Left lung (tissue), 14 donors: ENCODE measurements at places on chromosomes 6 and 20. TPM values are rescaled to one million over a fixed set of nuclear protein-coding genes. Genes with fewer than 3 reads are reported as not detected.

DNA sequence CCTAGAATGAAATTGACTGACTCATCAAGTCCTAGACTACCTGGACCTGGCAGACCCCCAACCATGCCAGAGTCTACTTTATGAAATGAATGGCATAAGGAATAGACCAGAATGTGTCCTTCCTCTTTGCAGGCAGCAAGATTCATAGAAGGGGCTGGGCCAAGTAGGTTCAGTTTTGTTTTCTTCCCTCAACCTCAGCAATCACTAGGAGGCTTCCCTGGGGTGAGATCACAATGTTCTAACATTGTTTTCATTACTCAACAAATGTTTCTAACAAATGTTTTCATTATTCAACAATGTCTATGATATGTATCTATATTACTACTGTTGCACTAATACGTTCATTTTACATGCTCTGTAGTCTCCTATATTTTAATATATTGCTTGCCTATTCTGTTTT is 8.4 kb upstream of the FAM162B start:
- H3K27me3 ChIP-seq = no peaks in the 10 kb centered on the region
- H3K4me1 ChIP-seq = no peaks in the 10 kb centered on the region
- H3K4me3 ChIP-seq = no peak overlapping the region
- no peaks in the 10 kb centered on the region for H3K36me3 ChIP-seq
- H3K27ac ChIP-seq = no peak overlapping the region

DNA sequence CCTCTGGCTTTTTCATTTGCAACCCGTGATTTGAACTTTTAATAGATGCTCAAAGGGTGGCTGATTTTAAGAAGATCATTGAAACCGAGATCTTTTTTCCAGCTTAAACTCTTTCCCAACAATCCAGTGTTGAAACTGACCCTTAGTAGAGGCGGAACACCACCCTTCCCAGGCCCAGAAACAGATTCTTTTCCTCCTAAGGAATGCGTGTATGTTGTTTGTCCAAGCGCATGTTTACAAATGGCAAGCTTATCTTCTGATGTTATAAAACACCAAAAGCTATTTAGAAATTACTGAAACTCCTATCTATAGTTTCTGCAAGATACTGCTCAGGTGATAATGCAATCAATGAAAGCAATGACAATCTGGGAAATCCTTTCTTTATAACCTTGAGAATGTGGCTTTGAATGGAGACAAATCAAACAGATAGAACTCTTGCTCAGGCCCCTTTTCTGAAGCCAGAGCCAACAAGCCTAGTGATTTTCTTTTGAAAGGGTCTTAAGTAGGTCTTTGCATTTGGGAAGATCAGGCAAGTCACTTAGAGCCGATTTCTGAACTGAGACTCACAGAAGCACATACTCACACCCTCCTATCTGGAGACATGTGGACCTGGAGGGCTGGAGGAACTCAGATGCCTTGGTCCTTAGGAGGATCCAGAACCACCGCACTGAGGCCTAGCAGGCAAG is 9.1 kb downstream of the BANF2 start:
- no peaks in the 10 kb centered on the region for H3K4me1 ChIP-seq
- no peaks in the 10 kb centered on the region for H3K36me3 ChIP-seq

DNA sequence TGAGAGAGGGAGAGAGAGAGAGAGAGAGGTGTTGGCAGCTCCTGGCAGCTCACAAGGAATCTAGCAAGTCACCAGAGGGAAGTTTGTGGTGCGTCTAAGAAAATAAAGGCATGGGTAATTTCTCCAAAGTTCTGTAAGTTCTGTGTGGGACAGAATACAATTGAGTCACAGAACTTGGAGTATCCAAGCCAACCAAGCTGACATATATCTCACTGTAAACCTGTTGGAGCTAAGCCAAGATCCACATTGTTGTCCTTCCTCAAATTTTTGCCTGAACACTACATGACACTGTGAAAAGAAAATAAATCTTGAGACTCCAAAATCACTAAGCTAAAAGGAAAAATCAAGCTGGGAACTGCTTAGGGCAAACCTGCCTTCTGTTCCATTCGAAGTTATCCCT is 436.7 kb downstream of the MEI4 start:
- no peaks in the 10 kb centered on the region for H3K4me1 ChIP-seq
- no peak for DNase-seq
- no peaks in the 10 kb centered on the region for H3K36me3 ChIP-seq
- H3K4me3 ChIP-seq = no peak overlapping the region
- no peaks in the 10 kb centered on the region for H3K27me3 ChIP-seq

- no peak for DNase-seq
- no peak overlapping the region for H3K4me3 ChIP-seq
- no peaks in the 10 kb centered on the region for H3K36me3 ChIP-seq
These were observed 64.9 kb upstream of the TGM3 start for GRCh38 chr20:2230726-2231488.

Gene NKAIN4
- not detected for total RNA-seq

DNA sequence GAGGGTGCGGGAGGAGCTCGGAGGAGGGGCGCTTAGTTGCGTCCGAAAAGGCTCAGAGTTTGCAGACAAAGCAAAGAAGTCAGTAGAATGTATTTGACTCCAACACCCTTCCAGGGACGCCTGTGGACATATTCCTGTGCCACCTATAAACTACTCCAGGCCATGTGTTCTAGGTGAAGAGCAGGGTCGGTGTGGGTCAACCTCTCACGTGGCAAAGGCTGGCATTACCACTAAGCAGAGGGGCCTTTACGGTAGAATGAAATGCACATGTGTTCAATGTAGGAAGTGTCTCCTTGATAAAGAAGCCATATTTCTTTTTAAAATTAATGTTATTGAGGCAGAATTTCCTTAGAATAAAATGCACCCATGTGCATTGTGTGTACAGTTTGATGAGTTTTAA is 15.4 kb downstream of the SIRT5 start:
- H3K27me3 ChIP-seq = no peaks in the 10 kb centered on the region
- no peak overlapping the region for H3K4me3 ChIP-seq
- H3K4me1 ChIP-seq = no peaks in the 10 kb centered on the region
- peaks cover 2% of the 10 kb centered on the region for H3K36me3 ChIP-seq

DNA sequence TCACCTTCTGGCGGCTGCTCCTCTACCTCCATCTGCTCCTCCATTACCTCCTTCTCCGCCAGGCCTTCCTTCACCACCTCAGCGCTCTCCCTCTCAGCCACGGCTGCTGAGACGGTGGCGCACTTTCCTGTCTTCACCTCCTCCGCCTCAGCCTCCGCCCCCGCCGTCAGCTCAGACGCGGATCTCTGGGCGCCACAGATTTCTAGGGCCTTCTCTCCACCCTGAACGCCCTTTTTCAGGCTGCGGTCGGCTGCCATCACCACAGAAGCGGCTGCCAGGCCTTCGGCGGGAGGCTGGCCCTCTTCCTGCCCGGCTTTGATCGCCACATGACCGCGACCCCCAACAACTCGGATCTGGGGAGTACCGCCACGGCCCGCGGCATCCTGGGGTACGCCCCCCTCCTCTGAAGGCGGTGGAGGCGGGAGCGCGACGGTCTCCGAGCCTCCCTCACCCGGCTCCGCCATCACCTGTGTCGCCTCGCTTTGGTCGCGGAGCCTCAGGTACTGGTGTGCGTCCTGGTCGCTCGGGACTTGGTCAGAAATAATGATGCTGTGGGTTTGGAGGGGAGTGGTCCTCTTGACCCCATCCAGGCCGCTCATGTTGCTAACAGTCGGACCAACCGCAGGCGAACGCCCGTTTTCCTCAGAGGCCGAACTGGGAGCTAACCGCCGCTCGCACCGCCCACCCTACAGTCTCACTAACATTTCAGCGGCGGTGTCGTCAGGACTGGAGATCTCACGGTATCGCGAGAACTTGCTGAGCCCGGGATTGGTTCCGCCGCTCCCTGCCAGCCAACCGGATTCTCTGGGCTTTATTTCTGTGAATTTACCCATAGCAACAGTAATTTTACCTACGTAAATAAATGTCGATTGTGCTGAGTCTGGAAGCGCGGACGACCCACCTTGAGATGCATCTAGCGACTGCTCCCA is at the start of gene TSPYL1:
TSPYL1 (minus strand) TSS at position 699 of the 929 bp plus-strand sequence; CDS start at position 599, 100 bp downstream.
- no peaks in the 10 kb centered on the region for H3K27me3 ChIP-seq
- H3K4me3 ChIP-seq = peak within 1 kb of the TSS; percentile 88
- peaks cover under 1% of the 10 kb centered on the region for H3K36me3 ChIP-seq
- peak within 1 kb of the TSS; percentile 98 for H3K27ac ChIP-seq

DNA sequence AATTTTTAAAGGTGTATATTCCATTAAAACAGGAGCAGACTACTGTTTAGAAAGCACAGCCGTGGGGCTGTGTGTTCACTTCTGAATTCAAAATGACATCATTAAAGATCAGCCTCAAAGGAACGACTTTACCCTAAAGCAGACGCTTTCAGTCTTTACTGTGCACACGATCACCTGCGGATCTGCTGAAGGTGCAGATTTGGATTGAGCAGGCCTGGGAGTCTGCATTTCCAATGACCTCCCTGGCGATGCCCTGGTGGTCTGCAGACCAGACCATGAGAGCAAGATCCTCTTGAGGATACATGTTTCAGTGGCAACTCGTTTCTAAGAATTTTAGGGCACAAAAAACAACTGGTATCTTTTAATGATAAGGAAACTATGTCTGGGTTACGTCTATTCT is 27.2 kb downstream of the TXNDC5 start:
- DNase-seq = no peak
- H3K4me3 ChIP-seq = no peak overlapping the region
- H3K27ac ChIP-seq = no peak overlapping the region
- H3K27me3 ChIP-seq = no peaks in the 10 kb centered on the region
- no peaks in the 10 kb centered on the region for H3K36me3 ChIP-seq

DNA sequence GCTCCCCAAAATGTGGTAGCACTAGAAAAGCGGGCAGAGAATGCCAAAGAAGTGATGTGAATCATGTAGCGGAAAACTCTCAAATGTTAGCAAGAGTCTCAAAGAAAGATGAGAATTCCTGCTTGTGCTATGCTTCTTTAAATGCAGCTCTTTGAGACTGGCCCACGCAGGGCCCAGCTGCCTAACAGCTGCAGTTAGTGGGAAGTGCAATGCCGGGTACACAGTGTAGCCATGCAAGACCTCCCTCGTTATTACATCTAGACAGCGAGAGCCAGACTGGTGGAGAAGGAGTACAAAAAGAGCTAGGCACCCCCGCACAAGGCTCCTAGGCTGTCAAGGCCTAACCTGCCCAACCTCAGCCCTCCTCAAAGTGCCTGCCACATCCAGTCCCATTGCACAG is 201.7 kb upstream of the PRDM1 start:
- H3K4me3 ChIP-seq = no peak overlapping the region
- H3K4me1 ChIP-seq = no peaks in the 10 kb centered on the region
- H3K36me3 ChIP-seq = no peaks in the 10 kb centered on the region

GRCh38 chr6:87514831-87515230 is 42.1 kb downstream of the SLC35A1 start:
- H3K4me3 ChIP-seq = no peak overlapping the region

- no peak for DNase-seq
- H3K36me3 ChIP-seq = no peaks in the 10 kb centered on the region
- no peak overlapping the region for H3K4me3 ChIP-seq
These were observed 411.2 kb downstream of the EYS start for GRCh38 chr6:65295812-65296211.

DNA sequence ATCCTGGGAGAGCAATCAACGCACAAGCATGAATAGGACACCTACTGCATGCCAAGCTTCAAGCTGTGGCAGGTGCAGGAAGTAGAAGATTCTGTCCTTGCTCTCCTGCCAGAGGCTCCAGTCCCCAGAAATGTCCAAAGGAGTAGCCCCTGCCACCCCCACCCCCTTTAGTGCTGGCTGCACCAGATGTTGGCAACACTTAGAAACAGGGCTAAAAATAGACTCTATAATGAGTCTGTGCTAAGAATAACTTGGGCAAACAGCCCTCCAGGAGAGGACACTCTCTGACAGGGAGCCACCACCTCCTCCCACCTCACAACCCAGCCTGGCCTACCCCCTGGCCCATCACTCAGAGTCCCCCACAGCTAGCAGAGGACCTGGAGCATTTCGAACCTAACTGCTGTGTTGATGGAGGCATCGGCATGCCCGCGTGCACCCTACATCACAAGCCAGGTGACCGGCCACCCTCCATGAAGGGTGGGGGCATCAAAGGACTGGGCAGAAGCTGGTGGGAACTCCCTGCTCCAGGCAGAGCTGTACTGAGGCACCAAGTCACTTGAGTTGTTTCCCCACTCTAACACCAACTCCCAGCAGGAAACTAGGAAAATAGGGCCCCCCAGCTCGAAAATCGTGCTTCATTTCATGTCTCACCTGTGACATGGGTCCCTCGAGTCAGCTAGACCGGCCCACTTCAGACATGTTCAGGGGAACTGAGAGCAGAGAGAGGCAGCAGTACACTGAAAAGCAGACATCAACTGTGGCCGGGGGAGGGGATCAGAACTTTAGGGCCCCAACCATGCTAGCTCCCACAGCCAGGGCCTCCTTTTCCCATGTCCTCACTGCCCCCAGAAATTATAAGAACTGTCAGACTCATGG is 18.7 kb downstream of the TFEB start:
- peaks cover 23% of the 10 kb centered on the region for H3K4me1 ChIP-seq
- H3K4me3 ChIP-seq = no peak overlapping the region
- no peaks in the 10 kb centered on the region for H3K36me3 ChIP-seq
- H3K27ac ChIP-seq = no peak overlapping the region
- H3K27me3 ChIP-seq = no peaks in the 10 kb centered on the region

- H3K27ac ChIP-seq = peak overlapping the region; percentile 90
- no peaks in the 10 kb centered on the region for H3K36me3 ChIP-seq
- H3K27me3 ChIP-seq = no peaks in the 10 kb centered on the region
- H3K4me3 ChIP-seq = no peak overlapping the region
- no peak for DNase-seq
These were observed 38.5 kb upstream of the NAA20 start for GRCh38 chr20:19978511-19979210.

Gene NANP
- 4.7 TPM for total RNA-seq

Gene SCAF8
- 34.7 TPM for total RNA-seq

DNA sequence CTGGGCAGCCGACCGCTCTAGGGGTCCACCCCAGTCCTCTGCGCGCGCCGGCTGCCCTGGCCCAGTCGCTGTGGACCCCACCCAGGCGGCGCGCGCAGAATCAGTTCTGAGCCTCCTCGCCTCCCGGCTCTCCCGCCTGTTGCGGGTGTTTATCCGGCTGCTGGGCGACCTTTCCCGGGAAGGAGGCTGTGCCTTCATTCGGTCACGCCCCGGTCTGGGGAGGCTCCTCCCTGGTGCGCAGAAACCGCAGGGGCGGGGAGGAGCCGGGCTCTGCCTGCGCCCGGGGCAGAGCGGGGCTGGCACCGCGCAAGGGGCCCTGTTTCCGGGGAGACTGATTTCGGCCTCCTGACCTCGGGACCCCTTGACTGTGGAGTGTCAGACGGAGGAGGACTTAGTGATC is 80.8 kb upstream of the EYS start:
- no peak overlapping the region for H3K27ac ChIP-seq
- no peak overlapping the region for H3K4me3 ChIP-seq
- no peaks in the 10 kb centered on the region for H3K4me1 ChIP-seq
- no peaks in the 10 kb centered on the region for H3K36me3 ChIP-seq

Gene DACT2
- total RNA-seq = 1.4 TPM

Gene RIOK1
- total RNA-seq = 15.0 TPM

Gene FAM83B
- 0.16 TPM for total RNA-seq

DNA sequence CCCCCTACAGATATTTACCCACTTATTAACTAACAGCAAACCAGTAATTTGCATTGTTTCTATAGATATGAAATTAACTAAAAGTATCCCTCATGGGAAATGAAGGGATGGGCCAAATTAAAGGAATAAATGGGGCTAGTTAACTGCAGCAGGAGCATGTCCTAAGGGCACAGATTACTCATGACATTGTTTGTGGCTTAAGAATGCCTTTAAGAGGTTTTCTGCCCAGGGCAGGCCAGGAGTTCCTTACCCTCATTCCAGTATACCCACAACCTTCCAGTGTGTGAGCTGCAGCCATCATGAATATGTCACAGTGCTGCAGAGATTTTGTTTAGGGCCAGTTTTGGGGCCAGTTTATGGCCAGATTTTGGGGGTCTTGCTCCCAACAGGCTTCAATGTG is 1101.9 kb downstream of the PRIM2 start:
- H3K36me3 ChIP-seq = no peaks in the 10 kb centered on the region
- H3K4me3 ChIP-seq = no peak overlapping the region
- no peaks in the 10 kb centered on the region for H3K27me3 ChIP-seq
- H3K4me1 ChIP-seq = no peaks in the 10 kb centered on the region
- H3K27ac ChIP-seq = no peak overlapping the region

Gene LGSN
- total RNA-seq = 0.26 TPM
